ENCODE measurements at places on chromosomes 12 and 14.

DNA sequence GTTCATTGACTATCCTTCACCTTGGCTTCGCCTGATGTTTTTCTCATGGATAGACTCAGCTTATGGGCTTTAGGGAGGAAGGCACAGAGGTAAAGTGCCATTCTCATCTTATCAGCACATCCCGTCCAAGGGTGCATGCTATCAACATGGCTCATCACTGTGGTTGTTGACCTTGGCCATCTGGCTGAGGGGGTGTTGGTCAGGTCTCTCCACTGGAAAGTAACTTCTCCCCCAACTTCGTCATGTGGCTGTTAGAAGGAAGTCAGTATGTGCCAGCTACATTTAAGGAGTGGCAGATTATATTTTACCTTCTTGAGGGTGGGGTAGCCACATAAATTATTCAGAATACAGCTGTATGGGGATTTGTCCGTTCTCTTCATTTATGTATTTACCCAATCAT is 68.9 kb downstream of the EML1 start:
- DNase-seq: no peak

DNA sequence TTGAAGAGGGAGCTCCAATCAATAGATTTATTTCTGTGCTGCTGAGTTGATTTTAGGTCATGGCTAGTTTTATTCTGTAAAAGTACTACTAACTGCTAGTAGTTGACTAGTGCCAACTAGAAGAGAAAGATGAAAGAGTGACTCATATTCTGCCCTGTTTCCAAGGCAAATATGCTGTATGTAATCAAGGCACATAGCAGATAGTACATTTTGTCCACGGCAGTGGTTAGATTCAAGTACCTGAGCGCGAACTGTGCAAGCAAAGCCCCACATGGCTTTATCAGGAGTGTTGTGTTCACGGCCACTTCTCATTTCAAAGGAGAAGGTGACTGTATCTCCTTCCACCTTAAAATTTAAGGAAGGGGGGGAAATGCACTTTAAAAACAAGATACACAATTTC is 126.8 kb downstream of the TRAFD1 start:
- no peak for DNase-seq

- no peak for DNase-seq
These were observed 46.3 kb downstream of the CCDC88C start for GRCh38 chr14:91371011-91371989.

GRCh38 chr12:43293396-43293795 is 258.6 kb downstream of the ADAMTS20 start:
- no peak for DNase-seq

DNA sequence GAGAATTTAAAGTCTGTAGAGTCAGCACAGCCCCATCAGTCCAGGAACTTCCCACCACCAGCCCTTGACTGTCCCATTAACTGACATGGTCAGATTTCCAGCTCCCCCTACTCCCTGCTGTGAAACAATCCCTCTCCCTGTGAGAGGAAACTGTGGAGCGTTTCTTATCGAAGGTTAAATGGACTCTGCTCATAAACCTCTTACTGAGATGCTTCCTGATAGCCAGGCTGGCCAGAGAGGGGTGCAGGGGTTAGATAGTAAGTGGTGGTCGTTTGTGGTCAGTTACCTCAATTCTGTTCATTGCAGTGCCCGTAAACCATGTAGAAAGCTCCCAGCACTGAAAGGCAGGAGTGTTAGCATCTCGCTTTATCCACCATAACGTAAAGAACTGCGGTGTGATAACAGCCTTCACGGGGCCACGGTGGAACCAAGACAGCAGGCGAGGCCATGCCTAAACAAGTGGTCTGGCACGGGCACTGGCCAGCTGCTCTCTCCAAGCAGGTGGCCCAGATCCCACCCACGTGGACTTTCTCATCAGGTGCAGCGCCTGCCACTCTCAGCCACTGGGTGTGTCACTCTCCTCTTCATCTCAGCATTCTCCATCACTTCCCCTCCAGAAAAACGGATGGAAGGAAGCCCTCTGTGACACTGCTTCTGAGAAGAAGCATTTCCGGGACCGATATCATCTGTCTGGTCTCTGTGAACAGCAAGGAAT is 102.2 kb downstream of the FBXL14 start:
- no peak for DNase-seq

GRCh38 chr12:47388712-47389111 is 309.0 kb upstream of the AMIGO2 start:
- no peak for DNase-seq
